Activated T-cell treated with anti-CD3 and anti-CD28 coated beads, Interleukin-2, amount 50 U/mL, for 24 hours (primary cell): ENCODE measurements at places on chromosomes 3 and 15.

GRCh38 chr3:20235796-20236195, 49.8 kb upstream of the SGO1 start:
- DNase-seq: no peak

- peak; percentile 73 for DNase-seq
Observed at GRCh38 chr15:74782259-74783071, 585 bp downstream of the CSK start.

DNA sequence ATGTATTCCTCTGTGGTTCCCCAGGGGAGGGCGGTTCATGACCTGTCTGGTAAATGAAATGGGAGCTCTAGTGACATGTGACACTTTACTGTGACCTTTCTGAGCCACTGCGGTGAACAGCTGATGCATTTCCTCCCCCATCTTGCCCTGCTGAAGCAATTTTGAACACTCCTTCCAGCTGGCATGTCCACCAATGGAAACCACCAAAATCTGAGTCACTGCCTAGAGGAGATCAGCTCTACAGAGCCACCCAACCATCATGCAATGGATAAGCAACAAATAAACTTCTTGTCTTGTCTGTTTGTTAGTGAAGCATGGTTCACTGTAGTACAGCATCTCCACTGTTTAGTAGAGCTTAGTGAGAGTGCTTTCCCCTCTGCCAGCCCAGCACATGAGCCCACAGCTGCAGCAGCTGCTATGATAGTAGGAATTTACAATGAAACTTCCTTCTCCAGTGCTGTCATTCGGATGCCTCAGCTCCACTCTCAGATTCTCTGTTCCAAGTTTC, 479.4 kb downstream of the NTRK3 start:
- DNase-seq: no peak

GRCh38 chr3:192090586-192090985, 629.6 kb downstream of the PYDC2 start:
- DNase-seq: no peak

DNA sequence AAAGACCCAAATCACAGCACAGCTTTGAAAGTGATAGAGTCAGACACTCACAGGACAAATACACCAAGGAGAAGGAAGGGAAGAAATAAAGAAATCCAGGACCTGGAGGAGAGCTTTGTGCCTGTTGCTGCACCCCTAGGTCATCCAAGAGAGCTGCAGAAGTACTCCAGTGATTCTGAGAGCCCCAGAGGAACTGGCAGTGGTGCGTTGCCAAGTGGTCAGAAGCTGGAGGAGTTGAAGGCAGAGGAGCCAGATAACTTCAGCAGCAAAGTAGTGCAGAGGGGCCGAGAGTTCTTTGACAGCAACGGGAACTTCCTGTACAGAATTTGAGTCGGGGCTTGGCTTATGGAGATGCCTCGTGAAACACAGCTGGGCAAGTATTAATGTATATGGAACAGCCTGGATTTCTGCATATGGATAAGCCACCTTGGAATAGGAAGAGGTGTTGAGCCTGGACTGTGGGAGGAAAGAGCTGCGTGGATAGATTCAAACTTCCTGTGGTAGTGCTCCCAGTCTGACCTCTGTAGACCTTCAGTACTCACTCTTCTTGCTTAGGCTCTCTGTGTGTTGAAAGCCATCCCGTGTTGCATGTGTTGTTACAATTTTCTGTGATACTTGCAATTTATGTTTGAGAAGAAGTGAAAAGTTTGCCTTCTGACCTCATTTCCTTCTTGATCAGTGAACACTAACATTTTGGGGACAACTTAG, 6.1 kb downstream of the NGRN start:
- peak; percentile 19 for DNase-seq

DNA sequence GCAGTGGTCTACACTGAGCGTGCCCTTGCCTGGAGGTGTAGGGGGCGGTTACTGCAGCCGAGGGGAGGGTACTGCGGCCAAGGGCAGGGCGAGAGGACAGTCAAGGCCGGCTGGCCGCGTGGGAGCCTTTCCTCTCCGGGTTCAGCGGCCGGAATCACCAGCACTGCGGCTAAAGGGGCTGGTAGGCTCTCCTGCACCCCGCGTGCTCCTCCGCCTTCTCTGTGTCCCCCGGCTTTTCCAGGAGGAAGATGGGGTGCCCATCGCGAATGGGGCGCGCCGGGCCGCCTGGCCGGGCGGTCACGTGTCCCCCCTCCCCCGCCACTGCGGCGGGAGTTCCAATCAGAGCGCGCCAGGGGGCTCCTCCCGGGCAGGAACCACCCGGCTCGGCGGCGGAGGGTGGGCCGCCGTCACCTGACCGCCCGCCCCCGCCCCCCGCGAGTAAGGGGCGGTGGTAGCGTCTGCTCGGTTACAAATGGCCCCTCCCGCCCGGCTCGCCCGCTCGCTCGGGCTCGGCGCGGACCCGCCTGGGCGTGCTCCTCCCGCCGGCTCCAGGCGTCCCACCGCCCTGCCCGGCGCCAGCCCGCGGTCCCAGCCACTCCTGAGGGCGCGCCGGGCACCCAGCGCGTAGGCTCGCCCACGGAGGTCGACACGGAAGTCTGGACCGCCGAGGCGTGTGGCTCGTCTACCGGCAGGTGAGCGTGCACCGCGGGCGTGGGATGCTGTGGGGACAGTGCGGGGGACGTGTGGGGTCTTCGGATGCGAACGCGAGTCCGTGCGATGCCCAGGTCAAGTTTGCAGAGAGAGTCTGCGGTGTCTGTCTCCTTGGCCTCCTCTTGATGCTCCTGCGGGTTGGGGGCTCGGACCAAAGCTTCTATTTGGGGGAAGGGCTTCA, 242.6 kb upstream of the TOPAZ1 start:
- DNase-seq: no peak

DNA sequence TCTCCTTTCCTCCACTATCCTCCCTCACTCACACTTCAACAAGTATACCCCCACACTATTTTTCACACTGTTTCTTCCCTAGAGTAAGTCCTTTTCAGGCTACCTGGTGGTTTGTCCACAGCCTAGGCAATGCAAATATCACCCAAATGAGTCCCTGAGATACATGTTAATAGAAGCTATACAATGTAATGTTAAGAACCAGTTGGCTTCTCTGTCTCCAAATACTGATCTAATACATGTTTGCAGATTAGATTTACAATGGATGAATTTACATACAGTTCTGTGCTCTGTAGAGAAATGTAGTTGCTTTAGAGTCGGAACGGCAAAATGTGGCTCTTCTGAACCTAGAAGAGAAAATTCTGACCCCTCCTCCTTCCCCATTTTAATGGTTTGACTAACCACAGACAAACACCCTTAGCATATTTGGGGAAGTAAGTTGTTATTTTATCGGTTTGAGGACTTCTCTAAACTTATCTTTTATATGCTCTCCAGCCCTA, 63.6 kb upstream of the MBNL1 start:
- no peak for DNase-seq

DNA sequence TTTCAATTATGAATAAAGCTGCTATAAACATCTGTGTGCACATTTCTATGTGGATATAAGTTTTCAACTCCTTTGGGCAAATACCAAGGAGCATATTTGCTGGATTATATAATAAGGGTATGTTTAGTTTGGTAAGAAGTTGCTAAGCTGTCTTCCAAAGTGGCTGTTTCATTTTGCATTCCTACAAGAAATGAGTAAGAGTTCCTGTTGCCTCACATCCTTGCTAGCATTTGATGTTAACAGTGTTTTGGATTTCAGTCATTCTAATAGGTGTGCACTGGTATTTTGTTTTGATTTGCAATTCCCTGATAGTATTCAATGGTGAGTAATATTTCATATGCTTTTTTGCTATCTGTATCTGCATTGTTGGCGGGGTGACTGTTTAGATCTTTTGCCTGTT, 120.7 kb upstream of the MDFIC2 start:
- DNase-seq: no peak

DNA sequence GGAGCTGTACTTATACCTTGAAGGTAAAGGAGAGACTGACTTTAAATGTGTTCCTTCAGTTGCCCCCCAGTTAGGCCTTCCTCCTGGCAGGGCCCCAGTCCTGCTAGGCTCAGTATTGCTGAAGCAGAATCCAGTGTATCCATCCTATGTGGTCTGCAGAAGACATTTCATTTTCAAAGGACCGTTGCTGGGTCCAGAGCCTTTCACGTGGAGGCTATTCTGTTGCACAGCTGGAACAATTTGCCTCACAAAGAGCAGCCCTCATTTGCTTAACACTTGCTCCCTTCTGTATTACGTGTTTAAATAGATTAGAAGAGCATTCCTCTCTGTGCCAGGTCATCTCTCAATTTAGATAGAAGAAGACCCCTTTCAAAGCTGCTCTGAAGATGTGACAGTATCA, 78.9 kb upstream of the CFAP20DC start:
- DNase-seq: no peak

DNA sequence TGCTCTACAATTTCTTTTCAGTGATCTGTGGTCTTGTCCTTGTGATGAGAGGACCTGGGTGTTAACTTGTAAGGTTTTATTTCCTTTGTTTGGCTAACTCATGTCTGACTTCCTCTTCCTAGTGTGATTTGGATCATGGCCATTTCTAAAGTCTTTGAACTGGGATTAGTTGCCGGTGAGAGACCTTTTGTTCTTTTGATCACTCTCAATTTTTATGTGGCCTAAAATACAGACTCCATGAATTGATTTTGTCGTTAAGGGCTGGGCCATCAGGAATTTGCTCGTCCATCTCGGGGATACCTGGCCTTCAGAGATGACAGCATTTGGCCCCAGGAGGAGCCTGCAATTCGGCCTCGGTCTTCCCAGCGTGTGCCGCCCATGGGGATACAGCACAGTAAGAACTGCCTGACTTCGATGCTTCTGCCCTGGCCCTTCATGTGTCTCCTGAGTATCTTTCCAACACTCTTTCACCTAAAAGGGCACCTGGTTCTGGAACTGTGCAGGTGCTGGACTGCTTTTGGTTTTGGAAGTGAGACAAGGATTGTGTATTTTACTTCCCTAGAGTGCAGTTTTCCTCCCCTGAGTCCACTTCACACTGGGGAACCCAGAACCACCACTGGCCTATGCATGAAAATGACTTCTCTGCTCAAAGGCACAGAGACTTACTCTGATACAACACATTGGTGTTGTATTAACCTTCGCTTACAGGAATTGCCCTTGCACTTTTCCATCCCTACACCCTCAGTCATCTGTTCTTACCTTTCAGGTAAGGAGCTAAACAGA, 13.1 kb upstream of the LRRC2 start:
- DNase-seq: no peak

- DNase-seq: no peak
Observed at GRCh38 chr3:66863205-66864111, 134.6 kb upstream of the KBTBD8 start.

GRCh38 chr3:141065258-141065657, 14.1 kb downstream of the SPSB4 start:
- no peak for DNase-seq
